Thymus (tissue), 14 donors: ENCODE measurements at places on chromosomes 7 and 10.

- no peak for DNase-seq
Observed at GRCh38 chr7:117259615-117260014, 63.2 kb downstream of the WNT2 start.

- DNase-seq = no peak
Observed at GRCh38 chr7:51188987-51189386, 127.6 kb downstream of the COBL start.

GRCh38 chr7:140048989-140049338 lies 13.8 kb downstream of the PARP12 start:
- DNase-seq = no peak

- no peak for DNase-seq
Observed at GRCh38 chr7:140670343-140670935, 2.3 kb upstream of the ADCK2 start.

DNA sequence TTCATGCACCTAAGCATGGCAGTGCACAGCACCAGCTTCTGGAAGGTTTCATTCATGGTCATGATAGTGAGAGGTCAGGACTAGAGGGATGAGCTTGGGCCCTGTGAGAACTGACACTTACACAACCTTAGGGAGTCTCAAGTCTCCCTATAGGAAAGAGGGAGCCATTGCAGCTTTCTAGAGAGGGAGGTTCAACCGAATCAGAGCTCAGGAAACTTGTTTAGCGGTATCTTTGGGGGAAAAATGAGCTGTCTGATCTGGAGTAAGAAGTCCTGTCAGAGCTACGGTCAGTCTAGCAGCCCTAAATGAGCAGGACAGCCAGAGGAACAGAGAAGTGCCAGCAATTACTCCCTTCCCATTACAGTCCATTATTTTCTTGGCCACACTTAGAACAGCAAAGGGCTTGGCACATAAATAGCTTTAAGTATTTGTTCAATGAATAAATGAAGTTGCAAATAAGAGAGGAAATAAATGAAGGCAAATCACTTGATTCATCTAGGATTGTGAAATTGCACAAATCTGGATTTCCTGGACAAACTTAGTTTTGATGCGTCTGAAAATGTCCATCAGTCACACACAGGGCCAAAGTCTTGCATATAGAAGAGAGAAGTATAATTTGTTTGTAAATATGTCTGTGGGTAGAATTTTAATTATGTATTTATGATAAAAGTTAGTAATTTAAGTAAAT lies 262.0 kb downstream of the GLI3 start:
- DNase-seq = no peak

- DNase-seq = no peak
Observed at GRCh38 chr7:91427051-91427450, 162.8 kb downstream of the FZD1 start.

DNA sequence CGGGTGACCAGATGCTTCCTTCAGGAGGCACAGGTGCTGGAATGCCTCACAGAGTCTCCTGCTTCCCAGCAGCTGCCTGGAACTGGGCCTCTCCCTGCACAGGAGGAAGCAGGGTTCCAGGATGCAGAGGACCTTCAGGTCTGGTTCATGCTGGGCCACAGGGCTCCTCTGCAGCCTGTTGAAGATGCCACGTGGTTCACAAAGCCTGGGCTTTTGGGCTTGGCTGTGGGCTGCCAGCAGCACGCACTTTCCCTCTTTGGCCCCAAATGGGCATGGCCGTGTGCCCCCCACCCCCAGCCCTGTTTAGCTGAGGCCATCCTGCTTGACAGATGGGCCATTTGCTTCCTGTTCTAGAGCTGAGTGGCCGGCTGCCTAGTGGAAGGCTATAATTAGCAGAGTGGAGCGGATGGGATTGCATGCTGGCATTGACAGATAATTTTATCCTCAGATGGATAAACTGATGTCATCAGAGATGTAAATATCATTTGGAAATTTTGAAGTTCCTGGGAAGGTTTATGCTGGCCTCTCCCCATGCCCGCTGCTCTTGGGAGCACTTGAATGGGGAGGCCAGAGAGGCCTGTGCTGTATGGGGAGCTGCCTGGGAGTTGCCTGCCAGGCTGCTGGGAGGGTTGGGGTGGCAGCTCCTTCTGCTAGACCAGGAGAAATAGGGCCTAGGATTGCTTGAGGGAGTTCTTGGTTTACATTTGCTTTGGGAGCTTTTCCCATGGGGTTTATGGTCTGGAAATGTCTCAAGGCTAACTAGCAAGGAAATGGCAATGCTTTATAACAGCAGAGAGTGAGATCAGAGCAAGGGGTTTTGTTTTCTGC lies 28.2 kb downstream of the TSPAN15 start:
- no peak for DNase-seq

DNA sequence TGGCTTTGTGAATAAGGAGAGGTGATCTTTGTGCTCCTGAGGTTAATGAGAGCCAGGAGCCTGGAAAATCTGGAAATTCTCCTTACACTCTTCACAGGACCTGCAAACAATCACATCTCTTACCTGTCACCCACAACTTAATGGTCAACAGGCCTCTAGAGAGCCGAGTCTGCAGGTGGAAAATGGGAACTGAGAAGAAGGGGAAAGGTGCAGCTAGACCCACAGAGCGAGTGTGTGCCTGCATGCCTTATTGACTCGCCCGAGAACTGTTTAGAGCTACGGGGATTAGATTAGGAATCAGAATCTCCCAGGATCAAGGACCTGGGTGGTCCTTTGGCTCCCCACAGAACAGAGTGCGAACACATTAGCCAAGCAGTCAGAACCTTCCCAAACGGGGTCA lies 329.6 kb downstream of the PTEN start:
- DNase-seq = no peak

DNA sequence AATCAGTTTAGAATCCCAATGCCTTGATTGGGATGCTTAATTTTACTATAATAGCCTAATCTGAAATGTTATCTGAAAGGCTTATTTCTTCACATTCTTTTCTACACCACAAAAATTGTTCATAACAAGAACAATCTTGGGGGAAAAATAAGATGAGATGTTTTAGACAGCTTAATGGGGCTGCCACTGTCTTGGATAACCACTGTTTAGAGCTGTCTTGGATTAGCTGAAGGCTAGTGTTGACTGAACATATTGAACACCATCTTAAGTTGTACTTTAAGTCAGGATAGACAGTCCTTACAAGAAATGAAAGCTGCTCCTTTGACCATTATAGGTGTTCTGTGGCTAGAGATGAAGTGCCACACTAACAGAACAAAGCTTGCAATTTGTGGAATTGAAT lies 501.3 kb downstream of the GFRA1 start:
- no peak for DNase-seq

GRCh38 chr7:17495655-17496394 lies 197.4 kb downstream of the AHR start:
- no peak for DNase-seq
